ENCODE measurements at places on chromosomes 3 and 15. TPM values are rescaled to one million over a fixed set of nuclear protein-coding genes. Genes with fewer than 3 reads are reported as not detected.

Gene CA12
- total RNA-seq = 93.6 TPM

Gene CYP19A1
- 0.56 TPM for total RNA-seq

Gene SAMMSON
- total RNA-seq = not detected

Gene PP2D1
- not detected for total RNA-seq

Gene EPB42
- total RNA-seq = not detected

Gene FAM174B
- total RNA-seq = 5.0 TPM

Gene CCR1
- 0.13 TPM for total RNA-seq

Gene DAZL
- not detected for total RNA-seq

Gene ZNF385D
- total RNA-seq = 2.0 TPM

Gene ADCY5
- 0.13 TPM for total RNA-seq

Gene FBXL2
- total RNA-seq = 12.9 TPM

Gene DLL4
- total RNA-seq = 1.5 TPM

Gene CFAP161
- not detected for total RNA-seq

All from aortic smooth muscle cell (primary cell).